Effector memory CD4-positive, alpha-beta T cell (primary cell): ENCODE measurements at places on chromosomes 16 and 17.

DNA sequence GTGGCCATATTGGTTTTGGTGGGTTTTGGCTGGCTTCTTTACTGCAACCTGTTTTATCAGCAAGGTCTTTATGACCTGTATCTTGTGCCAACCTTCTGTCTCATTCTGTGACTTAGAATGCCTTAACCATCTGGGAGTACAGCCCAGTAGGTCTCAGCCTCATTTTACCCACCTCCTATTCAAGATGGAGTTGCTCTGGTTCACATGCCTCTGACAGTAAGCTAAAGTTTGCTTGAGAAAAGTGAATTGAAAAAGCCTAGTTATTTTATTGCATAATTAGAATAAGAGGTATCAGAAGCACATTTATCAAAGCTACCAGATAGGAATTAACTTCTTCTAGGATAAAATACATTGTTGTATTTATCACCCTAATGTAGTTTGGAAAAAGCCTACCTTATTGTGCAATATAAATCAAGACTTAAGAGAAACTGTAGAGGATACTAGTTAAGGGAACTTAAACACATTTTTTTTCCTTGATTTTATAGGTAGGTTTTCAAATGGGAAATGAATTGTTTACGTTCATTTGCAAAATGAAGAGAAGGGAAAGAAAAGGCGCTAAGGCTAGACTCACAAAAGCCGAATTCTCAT lies 202.3 kb upstream of the KCNJ16 start:
- DNase-seq = no peak

DNA sequence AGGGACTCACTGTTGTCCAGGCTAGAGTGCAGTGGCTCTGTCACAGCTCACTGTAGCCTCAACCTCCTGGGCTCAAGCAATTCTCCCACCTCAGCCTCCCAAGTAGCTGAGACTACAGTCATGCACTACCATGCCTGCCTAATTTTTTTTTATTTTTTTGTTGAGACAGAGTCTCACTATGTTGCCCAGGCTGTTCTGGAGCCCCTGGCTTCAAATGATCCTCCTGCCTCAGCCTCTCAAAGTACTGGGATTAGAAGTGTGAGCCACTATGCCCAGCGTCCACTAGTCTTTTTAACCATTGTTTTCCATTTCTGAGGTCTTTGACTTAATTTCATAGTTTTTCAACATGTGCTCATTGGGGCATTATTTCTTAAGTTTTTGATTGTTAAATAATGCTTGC lies 13.5 kb downstream of the NSRP1 start:
- no peak for DNase-seq

GRCh38 chr17:28010406-28010805 lies 32.1 kb upstream of the NLK start:
- DNase-seq = no peak

DNA sequence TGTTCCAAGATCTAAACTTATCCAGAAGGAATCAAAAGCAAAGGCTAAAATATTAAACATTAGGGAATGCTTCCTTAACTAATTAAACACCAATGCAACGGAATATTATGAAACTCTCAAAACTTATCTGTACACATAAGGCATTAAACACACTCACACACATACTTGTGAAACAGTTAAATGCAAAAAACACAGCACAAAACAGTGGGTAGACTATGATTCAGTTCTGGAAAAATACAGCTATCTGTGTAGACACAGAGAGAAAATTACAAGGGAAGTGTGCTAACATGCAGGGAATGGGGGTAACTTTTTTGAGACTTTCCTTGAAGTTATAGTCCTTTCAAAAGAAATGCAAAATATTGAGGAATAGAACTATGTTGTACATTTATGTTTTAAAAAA lies 36.7 kb upstream of the CCL1 start:
- no peak for DNase-seq

GRCh38 chr17:42894283-42895184 lies 6.1 kb upstream of the G6PC1 start:
- DNase-seq = no peak

GRCh38 chr16:30491744-30492308 lies 19.3 kb downstream of the ITGAL start:
- DNase-seq = no peak

GRCh38 chr17:11378506-11378905 lies 137.5 kb downstream of the SHISA6 start:
- DNase-seq = no peak

- DNase-seq = no peak
These were observed 536.3 kb upstream of the EEF2KMT start for GRCh38 chr16:5633845-5634440.

- no peak for DNase-seq
These were observed 8.7 kb downstream of the CCL17 start for GRCh38 chr16:57413301-57413730.

GRCh38 chr17:210402-210801 lies 29.0 kb upstream of the DOC2B start:
- no peak for DNase-seq

- peak; percentile 72 for DNase-seq
These were observed 76.6 kb downstream of the CMIP start for GRCh38 chr16:81521141-81521626.

DNA sequence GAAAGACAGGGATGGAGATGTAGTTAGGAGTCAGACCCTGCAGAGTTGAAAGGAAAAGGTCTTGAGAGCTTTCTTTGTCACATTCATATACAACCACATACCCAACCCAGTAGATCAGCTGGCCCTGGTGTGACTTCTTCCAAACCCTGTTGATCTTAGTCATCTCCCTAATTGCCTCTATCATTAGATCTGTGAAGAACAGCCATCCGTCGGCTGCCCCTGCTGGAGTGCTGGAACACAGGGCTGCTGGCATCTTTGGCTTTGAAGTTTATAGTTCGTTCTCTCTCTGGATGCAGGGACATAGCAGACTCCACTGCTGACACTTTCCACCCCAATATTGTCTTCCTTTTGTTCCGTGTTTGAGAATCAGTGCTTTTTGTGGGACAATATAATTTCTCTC lies 10.4 kb upstream of the SMG8 start:
- DNase-seq = no peak

- no peak for DNase-seq
These were observed 16.4 kb upstream of the FLCN start for GRCh38 chr17:17253406-17253805.

GRCh38 chr16:80341263-80341662 lies 199.5 kb upstream of the DYNLRB2 start:
- DNase-seq = no peak

DNA sequence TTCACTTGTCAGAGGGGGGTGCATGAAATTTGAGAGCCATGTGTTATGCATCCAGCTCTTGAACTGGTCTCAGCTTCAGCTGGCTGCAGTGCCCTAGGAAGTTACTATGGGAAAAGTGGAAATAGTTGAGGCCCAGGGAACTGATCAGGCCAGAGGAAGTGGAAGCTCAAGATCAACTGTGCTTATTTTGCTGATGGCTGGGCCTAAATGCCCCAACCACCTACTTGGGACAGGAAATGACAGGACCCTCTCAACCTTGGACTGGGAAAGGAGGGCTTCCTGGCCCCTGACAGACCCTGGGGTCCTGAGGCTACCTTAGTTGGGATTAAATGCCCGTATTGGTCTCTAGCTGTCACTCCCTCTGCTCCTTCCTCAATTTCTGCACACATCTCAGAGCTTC lies 1.2 kb upstream of the TAOK2 start:
- no peak for DNase-seq

- no peak for DNase-seq
These were observed 81.1 kb downstream of the RGS9 start for GRCh38 chr17:65218261-65218660.

- no peak for DNase-seq
These were observed 329.7 kb downstream of the HS3ST3B1 start for GRCh38 chr17:14630621-14631020.

- DNase-seq = no peak
These were observed 120.5 kb downstream of the ZFHX3 start for GRCh38 chr16:72927199-72928089.

DNA sequence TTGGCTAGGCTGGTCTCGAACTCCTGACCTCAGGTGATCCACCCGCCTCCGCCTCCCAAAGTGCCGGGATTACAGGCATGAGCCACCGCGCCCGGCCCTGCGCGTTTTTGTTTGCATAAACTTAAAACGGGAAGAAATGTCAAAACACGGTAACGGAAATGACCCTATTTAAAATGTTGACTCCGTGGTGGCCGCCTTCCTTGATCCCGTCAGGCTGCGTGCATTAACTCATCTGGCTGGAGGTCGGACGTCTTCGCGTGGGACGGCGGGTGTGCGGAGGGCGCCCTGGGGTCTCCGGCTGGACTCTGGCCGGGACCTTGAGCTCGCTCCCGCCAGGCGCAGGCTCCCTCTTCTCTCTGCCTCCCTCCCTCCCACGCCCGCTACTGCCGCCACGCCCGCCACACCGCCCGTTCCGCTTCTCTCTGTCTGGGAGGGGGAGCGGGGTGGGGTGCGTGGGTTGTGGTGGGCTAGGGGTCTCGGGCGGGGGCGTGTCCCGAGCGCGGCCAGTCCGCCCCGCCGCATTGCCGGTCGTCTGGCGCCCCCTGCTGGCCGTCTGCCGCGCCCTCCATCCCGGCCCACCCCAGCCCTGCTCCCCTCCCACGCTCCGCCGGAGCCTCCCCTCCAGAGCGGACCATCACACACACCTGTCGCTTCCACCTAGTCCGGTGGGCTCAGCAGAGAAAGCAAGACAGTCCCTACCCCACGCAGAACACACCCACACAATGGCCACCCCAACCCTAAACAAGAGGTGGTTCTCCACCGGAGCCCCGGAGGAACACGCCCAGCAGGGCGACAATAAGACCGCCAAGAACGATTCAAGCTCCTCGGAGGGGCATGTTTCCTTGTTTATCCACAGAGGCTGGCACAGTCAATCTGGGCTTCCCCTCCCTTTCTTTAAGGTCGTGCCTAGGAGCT lies 1.2 kb upstream of the CCDC42 start:
- DNase-seq = peak; percentile 66

- DNase-seq = no peak
These were observed 46.9 kb downstream of the TK2 start for GRCh38 chr16:66503030-66503429.

- no peak for DNase-seq
These were observed 45.9 kb downstream of the PITPNM3 start for GRCh38 chr17:6510321-6510977.

- no peak for DNase-seq
These were observed 19.0 kb upstream of the N4BP1 start for GRCh38 chr16:48629016-48629415.

- no peak for DNase-seq
These were observed 49.8 kb downstream of the SEC14L1 start for GRCh38 chr17:77190576-77190975.

- no peak for DNase-seq
These were observed 911 bp upstream of the ITGA2B start for GRCh38 chr17:44390250-44390870.

DNA sequence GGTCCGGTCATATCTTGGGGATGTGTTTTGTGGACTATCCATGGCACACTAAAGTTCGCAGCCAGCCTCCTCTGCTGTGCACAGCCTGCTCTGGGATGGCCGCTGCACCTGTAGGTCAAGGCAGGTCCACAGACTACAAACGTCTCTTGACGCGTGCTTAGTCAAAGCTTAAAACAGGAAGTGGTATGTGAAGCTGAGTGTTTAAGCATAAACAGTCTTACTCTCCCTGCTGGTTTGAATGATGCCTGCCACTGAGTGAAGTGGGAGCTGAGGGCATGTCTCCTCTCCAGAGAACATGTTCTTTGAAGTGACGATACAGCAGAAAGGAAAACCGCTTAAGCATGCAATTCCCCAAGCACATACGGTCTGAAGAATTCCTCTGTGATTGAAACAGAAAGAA lies 365.6 kb downstream of the SLC39A11 start:
- peak; percentile 4 for DNase-seq

- DNase-seq = no peak
These were observed 3.6 kb downstream of the CLUH start for GRCh38 chr17:2707721-2708584.

- DNase-seq = no peak
These were observed 267.9 kb downstream of the CPPED1 start for GRCh38 chr16:12535535-12536411.

- no peak for DNase-seq
These were observed 8.3 kb downstream of the POLDIP2 start for GRCh38 chr17:28348979-28349378.

GRCh38 chr17:44071198-44071520 lies 624 bp downstream of the G6PC3 start:
- no peak for DNase-seq

DNA sequence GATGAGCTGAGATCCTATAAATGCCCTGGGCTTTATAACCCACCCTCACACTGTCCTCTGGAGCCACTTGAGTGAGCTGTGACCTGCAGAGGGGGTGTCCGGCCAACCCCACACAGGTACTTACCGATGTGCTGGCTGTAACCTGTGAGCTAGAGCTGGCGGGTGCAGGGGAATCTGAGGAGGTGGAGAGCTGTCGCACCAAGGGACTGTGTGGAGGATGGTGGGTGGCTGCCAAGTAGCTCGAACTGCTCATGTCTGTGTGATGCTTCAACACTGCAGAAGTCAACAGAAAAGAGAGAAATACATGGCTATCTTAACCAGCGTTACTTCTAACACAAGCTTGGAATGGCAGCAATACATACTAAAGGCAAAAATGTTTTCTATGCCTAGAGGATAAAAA lies 39.4 kb downstream of the STH start:
- DNase-seq = no peak

DNA sequence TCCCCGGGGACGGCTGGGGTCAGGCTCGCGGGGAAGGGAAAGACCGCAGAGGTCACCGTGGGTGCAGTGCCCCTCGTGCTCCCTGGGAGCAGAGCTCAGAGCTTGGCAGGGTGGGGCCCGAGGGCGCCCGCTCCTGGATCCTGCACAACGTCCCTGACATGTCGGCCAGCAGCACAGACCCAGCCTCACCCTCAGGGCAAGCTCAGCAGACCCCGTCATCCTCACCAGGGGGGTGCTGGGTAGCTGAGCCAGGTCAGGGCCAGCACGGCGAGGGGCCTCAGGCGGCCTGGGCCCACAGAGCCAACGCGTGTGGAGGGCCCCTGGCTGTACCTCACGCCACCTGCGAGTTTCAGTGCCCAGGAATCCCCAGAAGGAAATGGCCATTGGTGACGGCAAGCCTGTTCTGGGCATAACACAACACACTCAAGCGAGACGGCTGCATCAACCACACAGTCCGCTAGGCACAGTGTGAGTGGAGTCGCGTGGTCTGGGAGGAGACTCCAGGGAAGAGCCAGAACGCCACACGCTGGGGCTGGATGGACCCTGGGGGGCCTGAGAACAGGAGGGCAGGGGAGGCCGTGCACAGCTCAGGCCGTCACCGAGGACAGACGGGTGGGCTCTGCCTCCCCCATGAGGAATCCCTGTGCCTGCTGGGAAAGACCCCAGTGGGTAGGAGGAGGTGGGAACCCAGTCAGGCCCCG lies 60.3 kb downstream of the ZNF778 start:
- no peak for DNase-seq

GRCh38 chr17:58960068-58960467 lies 146.6 kb downstream of the TRIM37 start:
- DNase-seq = no peak

GRCh38 chr17:83131401-83132011 lies 52.1 kb downstream of the METRNL start:
- no peak for DNase-seq
